Spinal cord (tissue), 10 donors: ENCODE measurements at places on chromosomes 5 and 9.

DNA sequence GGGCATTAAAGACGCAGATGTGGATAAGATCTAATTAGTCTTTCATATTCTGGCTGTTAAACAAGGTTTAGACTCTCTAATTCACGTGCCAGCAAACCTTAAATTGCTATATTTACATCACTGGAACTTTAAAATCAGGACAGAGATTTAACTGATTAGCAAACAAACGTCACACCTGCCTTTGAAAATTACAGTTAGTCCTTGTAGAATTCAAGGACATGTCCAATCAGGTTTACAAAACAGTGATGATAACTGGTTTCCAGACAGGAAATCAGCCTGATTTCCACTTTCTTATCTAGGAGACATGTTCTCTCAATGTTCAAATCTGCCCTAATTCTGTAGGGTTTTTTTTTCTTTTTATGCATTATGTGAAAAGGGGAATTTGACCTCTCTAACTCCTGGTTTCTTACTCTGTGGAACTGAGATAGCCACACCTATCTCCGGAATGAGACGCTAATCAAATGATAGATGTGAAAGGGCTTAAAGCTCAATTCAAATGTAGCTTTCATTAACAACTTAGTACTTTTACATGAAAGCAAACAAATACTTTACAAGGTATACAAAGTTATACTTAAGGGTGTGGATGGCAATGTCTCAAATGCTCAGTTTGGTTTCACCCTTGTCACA, 26.5 kb downstream of the SPINK5 start:
- no peak for DNase-seq

DNA sequence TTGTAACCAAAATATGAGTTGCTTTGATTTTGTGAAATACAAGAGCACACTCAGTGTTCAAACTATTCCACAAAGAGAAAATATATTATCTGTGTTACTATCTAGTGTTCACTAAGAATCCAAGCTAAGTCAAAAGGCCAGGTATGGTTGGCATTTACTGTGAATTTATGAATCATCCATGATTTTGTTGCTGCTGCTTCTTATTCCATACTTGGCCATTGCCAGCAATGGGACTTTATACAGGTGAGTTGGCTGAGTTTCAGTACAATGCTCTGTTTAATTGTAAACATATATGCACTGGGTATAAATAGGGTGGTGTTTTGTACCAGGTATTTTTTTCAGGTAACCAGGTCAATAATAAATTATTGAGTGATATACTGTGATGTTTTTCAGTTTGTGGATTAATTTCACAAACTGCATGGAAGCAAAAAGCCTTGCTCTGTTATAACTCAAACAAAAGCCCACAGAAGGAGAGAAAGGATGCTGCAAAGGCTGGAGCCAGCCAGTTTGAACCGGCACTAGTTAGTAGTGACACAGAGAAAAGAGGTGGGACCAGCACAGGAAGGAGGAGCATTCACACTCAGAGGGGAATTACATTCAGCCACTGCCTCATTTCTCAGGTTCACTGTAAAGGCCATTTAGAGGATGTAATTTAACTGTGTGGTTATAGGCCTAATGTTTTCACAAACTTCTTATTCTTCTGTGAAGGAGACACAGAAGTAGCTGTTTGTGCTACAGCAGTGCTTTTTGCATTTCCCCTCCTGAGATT, 381.8 kb downstream of the ADGRV1 start:
- DNase-seq = peak; percentile 92

- no peak for DNase-seq
Measured at GRCh38 chr5:73545403-73545779, 20.0 kb downstream of the ANKRA2 start.

- DNase-seq = no peak
Measured at GRCh38 chr9:136609838-136610311, 52.8 kb upstream of the EGFL7 start.

DNA sequence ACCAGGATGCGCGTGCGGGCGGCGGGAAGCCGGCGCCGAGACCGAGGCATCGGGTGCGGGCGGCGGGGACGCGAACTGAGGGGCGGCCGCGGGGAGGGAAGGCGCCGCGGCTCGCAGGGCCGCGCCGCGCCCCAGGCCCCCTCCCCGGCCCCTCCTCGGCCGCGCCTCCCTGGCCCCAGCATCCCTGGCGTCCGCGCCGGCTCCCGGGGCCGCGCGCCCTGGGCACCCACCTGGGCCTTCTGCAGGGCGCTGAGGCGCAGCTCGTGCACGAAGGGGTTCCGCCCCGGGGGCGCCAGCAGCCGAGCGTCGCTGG, 324 bp downstream of the LPCAT1 start:
- DNase-seq = no peak

GRCh38 chr5:142095035-142095434, 13.5 kb upstream of the NDFIP1 start:
- DNase-seq = no peak

GRCh38 chr9:95181835-95182234, 135.7 kb downstream of the FANCC start:
- no peak for DNase-seq

DNA sequence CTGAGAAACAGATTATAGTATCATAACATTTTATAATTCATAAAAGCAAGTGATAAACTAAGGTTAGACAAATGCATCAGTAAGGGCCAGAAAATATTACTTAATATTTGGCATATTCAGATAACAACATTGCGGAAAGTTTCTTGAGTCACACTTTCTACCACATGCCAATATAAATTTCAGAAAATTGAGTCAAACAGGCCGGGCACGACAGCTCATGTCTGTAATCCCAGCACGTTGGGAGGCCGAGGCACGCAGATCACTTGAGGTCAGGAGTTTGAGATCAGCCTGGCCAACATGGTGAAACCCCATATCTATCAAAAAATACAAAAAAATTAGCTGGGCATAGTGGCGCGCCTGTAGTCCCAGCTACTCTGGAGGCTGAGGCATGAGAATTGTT, 47.1 kb downstream of the SLC38A9 start:
- no peak for DNase-seq

GRCh38 chr5:42592401-42593140, 164.0 kb upstream of the CCDC152 start:
- DNase-seq = no peak

DNA sequence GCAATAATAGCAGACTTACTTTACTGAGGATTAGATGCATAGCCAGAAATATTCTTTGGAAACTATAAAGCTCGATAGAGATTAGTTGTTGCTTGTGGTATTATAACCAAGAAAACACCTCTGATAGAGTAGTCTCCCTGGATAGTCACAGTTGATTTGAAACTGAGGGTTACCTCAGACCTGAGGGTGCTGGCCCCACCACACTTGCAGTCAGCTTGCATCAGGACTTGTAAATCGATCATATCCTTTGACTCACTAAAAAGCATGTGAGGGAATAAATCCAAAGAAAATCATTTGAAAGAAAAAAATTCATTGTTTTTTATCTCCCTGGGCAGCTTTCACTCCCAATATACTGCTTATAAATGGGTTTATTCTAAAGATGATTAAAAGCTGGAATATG, 39.4 kb downstream of the GALNT12 start:
- no peak for DNase-seq
